ENCODE measurements at places on chromosomes 1 and 21.

- DNase-seq, result no peak
Observed at GRCh38 chr1:101820071-101820470, 176.7 kb downstream of the OLFM3 start.

- DNase-seq, result no peak
Observed at GRCh38 chr1:183945428-183946319, 91.9 kb downstream of the COLGALT2 start.

- no peak for DNase-seq
Observed at GRCh38 chr1:54506594-54506993, 41.4 kb upstream of the ACOT11 start.

- DNase-seq, result no peak
Observed at GRCh38 chr1:109807402-109807801, 43.7 kb upstream of the EPS8L3 start.

DNA sequence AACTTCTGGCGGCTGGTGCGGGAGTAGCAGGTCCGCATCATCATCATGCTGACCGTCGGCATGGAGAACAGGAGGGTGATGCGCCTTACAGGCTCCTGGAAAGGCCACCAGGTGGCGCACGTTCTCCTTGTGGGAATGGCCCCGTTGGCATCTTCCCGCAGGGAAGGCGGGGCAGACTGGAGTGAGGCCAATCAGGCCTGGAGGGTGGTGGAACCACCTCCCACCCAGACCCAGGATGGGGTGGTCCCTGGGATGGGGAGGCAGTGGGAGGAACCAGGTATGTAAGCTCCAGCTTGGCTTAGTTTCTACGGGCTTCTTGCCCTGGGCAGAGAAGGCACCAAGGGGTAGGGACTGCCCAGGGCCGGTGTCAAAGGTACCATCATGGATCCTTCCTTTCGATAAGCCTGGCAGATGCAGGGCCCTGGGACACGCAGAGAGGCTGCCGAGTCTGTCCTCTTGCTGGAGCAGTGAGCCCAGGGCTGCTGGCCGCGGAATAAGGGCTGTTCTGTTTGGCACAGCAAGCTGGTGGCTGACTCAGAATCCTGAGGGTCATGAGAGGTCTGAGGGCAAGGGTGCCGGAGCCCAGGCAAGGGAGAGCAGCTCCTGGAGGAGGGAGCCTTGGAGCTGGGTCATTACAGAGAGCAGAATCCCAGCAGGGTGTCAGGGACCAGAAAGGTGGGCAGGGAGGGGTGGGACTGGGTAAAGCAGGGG is 8.7 kb upstream of the LGR6 start:
- DNase-seq, result peak; percentile 90

DNA sequence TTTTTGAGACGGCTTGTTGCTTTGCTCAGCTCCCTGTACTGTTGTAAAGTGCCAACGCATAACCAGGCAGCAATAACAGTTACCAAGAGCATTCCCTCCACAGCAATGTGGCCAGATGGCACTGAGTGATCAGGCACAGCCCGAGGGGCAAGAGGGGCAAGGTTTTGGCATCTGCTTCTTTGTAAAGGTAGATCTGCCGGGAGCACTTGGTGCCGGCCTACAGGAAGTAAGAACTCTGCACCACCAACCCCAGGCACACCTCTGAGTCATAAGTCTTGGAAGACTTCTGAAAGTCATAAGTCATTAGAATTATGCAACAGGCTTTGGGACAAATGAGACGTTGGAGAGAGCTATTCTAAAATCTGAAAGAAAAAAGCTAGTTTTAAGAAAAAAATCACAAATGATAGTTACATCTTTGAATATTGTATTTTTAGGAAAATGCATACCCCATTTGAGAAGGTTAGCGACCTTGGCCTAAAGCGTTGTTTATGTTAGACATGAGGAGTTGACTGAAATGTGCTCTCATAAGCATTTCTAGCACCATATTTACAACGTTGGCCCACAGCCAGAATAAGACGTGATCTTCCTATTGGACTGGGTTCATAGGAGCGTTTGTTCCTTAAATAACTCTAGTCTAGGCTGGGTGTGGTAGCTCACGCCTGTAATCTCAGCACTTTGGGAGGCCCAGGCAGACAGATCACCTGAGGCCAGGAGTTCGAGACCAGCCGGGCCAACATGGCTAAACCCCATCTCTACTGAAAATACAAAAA is 37.7 kb upstream of the MAP10 start:
- DNase-seq, result no peak

GRCh38 chr1:228356897-228357680 is 49.5 kb downstream of the TRIM11 start:
- DNase-seq, result no peak

GRCh38 chr1:227218870-227219573 is 99.3 kb downstream of the CDC42BPA start:
- DNase-seq, result no peak

- no peak for DNase-seq
Observed at GRCh38 chr1:187157115-187157514, 328.4 kb downstream of the PLA2G4A start.

- DNase-seq, result peak; percentile 87
Observed at GRCh38 chr21:15210235-15210678, 145.5 kb upstream of the NRIP1 start.

Measured in Right ventricle myocardium superior (tissue), 1 donor.